Activated T-cell treated with anti-CD3 and anti-CD28 coated beads, Interleukin-2, amount 50 U/mL, for 1 hour (primary cell): ENCODE measurements at places on chromosomes 7 and 10.

DNA sequence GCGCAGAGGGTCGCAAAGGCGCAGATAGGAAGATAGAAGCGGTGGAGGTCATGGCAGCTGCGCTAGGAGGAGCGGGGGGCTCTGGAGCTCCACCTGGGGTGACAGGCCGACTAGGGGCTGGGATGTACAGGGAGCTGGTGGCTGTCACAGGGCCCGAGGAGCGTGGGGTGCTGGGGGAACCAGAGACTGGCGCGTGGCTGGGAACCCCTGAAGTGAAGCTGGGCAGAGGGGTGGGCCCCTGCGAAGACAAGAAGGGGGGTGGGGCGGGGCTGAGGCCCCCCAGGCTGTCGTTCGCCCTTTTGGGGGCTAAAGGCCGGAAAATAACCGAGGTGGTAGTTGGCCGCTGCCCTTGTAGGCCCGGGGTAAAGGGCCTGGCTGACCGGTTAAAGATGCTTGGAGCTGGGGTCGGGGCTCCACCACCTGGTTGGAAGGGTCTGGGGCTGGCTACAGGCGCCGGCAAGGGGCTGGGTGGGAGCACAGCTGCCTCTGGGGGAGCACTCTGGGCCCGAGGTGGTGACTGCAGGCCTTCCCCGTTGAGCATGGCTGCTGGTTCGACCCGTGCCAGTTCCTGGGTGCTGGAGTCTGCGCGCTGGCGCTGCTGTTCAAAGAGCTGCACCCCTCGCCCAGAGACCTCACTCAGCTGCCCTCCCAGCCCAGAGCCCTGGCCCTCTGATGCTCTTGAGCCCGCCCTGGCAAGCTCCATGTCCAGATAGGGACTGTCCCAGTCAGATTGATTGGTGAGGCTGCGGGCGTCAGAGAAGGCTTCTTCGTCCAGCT lies 6.8 kb upstream of the MYOZ1 start:
- no peak for DNase-seq

GRCh38 chr10:128147669-128148068 lies 21.4 kb upstream of the MKI67 start:
- DNase-seq = no peak

DNA sequence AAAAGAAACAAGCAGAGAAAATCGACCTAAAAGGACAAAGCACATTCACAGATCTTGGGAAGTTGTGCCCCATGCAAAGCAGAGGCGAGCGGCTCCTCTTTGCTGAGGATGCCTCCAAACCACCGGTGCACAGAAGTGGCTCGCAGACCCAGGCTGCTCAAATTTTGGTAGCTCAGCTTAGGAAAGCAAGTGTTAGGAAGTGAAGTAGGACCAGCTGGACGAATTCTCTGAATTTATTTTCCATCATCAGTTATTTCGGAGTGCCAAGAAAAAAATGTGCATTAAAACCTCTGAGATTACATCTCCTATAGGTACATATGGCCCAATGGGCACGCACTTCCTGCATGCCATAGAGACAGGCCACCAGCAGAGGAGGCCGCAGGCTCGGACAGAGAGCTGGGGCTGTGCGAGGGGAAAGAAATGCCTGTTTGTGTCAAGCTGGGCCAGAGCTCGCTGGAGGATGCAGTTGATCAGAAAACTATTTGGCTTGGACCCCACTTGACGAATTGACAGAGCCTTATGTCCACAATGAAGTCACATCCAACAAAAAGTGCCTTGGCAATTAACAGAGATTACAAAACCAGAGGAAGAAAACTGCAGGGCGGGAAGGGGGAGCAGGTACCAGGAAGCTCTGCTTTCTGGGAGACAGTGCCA lies 122.3 kb upstream of the LYZL2 start:
- DNase-seq = no peak

DNA sequence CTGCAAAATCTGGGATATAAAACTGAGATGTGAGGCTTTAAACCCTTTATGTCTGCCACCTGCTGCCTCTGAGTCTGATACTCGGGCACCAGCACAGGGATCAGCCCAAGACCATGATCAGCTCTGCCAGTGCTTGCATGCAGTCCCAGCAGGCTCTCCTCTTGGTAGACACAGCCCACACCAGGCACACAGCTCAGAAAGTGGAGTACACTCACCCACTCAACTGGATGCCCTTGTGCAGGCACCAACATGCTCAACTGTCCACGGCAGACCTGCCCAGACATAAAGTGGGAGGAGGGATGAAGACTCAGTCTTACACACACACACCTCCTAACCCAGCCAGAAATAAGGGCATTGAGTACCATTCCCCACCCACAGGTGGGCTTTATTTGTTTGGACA lies 18.2 kb upstream of the MYH16 start:
- DNase-seq = no peak

GRCh38 chr7:19442016-19442785 lies 266.6 kb downstream of the POLR1F start:
- no peak for DNase-seq

DNA sequence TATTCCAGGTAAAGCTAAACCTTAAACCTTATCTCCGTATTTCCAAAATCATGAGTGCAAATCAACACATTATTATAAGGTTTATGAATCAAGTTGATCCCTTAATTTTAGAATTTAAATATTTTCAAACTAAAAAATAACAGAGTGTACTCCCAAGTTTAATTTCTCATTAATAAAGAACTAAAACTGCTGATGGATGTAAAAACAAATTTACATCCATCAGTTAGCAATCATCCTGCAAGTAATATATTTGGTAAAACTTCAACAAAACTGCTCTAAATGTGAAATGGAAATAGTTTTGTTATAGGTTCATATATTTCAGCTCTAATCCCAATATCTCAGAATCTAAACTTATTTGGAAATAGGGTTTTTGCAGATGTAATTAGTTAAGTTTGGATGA lies 71.3 kb upstream of the ZNF804B start:
- no peak for DNase-seq

- DNase-seq = no peak
Measured at GRCh38 chr10:116014871-116015582, 258.0 kb downstream of the GFRA1 start.

- no peak for DNase-seq
Measured at GRCh38 chr7:44694326-44694725, 54.3 kb upstream of the ZMIZ2 start.

DNA sequence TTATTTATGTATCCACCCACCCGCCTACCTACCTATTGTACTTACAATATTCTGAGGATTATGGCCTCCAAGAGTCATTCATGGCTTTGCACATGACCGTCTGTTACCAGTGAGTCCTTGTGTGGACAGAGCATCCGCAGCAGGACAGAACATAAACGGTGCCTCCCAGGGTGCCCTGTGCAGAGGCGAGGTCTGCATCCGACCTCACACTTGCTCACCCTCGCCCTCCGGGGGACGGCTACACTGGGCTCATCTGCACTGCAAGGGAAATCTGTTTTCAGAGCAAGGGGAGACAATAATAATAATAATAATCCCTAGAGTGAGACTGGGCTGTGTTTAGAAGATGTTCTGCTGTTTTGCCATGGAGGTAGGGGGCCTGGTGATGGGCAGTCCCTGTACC lies 29.8 kb downstream of the PFKP start:
- no peak for DNase-seq
